ENCODE measurements at places on chromosomes 16 and 17.

DNA sequence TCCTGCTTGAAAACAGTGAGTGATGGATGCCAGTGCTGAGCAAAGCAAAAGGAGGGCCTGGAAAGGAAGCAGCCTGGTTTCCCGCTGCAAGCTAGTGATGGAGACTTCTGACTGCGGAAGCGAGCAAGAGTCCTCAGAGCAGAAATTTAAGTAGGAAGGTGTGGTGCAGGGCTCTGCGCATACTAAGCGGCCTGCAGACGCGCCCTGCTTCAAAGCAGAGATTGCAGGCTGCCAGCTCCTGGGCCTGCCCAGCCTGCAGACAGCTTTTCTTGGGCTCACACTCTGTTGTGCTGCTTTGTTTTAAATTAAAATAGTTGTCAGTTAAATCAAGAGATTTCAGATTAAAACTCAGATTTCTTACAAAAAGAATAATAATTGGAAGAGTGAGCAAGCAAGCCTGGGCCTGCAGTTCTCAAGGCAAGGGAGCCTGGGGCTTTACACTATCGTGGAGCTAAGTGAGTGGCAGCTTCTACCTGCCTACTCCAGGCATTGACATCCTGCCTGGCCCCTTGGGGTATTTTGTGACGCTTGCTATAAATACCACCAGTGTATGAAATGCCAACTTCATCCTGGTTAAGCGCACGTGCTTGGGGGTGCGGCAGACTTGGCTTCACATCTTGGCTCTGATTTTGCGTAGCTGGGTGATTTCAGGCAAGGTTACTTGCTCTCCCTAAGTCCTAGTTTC is 237.3 kb downstream of the XYLT1 start:
- no peak for DNase-seq

- no peak for DNase-seq
These were observed 11.5 kb downstream of the TAC4 start for GRCh38 chr17:49836111-49837030.

GRCh38 chr17:19727501-19728078 is 11.2 kb upstream of the SLC47A2 start:
- DNase-seq = no peak

GRCh38 chr16:57147381-57148221 is 38.2 kb downstream of the PSME3IP1 start:
- no peak for DNase-seq

GRCh38 chr16:70653406-70653805 is 7.0 kb downstream of the IL34 start:
- no peak for DNase-seq

- no peak for DNase-seq
These were observed 2.9 kb downstream of the ABCC1 start for GRCh38 chr16:15952265-15952711.

Data from activated CD4-positive, alpha-beta T cell treated with anti-CD3 and anti-CD28 coated beads, Interleukin-2, amount 50 U/mL, for 24 hours (primary cell).